Fibroblast of the aortic adventitia (primary cell): ENCODE measurements at places on chromosomes 7 and 10. TPM values are rescaled to one million over a fixed set of nuclear protein-coding genes. Genes with fewer than 3 reads are reported as not detected.

- no peak for DNase-seq
Measured at GRCh38 chr7:101814991-101815825, 2.2 kb upstream of the CUX1 start.

DNA sequence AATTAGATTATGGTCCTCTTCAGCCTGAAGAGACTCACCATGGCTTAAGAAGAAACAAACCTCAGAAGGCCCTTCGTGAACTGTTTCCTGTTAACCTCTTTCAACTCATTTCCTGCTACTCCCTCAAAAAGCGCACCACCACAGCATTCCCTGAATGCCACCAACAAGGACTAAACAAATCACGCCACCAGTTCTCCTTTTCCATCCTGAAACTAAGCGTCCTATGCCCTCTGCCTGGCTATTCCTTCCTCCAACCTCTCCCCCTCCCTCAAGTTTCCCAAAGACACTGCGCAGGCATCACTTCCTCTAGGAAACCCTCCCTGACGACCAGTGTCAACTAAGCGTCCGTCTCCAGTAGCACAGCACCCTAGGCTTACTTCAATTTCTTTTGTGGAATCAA, 12.0 kb downstream of the YWHAG start:
- no peak for DNase-seq

DNA sequence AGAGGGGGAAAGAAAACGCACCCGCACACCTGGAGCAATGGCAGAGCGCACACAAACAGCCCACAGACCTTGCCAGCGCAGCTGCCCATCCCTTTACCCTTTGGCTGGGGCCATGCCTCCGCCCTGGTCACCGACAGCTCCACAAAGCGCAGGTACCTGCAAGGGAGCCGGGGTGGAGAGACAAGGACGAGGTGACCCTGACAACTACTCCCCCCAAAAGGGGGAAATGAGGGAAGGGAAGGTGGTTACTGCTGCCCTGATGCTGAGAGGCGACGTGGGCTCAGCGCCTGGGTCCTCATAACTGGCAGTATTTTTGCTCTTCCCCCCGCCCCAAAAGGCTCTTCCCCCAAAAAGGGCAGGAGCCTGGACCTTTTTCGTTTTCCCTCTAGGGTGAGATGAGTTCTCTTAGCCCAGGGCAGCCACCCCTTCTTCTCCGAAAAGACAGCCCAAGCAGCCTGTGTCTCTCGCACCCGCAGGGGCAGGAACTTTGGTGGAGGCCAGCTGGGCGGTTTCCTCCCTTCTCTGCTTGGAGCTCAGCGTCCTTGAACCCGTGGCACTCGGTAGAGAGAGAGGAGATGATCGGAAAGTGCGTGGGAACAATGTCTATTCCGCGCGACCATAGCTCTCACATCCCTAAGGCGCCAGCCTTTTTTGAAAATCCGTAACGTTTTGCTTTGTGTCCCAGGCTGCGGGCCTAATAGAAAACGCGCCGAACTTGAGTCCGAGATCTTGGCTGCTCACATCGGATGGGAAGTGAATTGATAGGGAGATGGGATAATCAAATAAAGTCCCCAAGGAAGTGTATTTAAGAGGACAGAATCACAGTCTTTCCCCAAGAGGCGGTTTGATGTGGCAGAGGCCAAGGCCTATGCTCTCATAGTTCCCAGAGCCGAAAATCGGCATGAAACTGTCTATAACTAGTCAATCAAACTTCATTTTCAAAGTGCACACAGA, 1.0 kb downstream of the NKX2-3 start:
- no peak for DNase-seq

DNA sequence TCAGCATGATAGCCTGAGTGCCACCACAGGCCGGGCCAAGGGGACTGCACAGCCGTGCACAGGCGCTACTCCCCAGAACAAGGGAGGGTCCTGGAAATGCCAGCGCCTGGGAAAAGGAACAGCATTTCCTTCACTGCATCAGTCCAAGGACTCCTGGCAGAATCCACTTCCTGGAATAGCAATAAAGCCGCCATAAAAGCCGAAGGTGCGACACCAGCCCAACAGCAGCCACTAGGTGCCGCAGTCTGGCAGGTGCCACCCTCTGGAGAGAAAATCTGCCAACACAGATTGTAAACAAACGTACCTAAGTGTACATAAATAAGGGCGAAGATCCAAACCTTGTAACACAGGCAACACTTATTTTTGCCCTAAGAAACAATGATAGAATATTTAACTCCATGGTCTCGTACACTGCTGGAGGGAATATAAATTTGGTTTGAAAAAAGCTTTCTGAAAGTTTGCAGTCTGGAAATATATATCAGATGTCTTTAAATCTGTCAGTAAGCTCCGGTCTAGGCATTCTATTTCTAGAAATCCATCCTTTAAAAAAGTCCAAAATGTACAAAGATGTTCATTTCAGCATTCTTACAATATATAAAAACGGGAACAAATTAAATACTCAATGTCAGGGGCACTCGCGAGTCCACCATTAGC, 22.2 kb downstream of the VOPP1 start:
- no peak for DNase-seq

- no peak for DNase-seq
Measured at GRCh38 chr7:7682861-7683260, 35.5 kb downstream of the RPA3 start.

Gene MYOF
- 381 and 408 TPM in 2 replicates for total RNA-seq

Gene FAM180A
- total RNA-seq: 2.5 and 71.0 TPM in 2 replicates
